OCI-LY7 (cell line): ENCODE measurements at places on chromosomes 3 and 15. TPM values are rescaled to one million over a fixed set of nuclear protein-coding genes. Genes with fewer than 3 reads are reported as not detected.

CCR8 gene
- total RNA-seq = not detected in 2 replicates

ZPLD1 gene
- not detected in 2 replicates for total RNA-seq

ZIC4 gene
- not detected in 2 replicates for total RNA-seq

RBP2 gene
- not detected in 2 replicates for total RNA-seq

SLC12A1 gene
- not detected in 2 replicates for total RNA-seq

GPR160 gene
- total RNA-seq = 115 and 117 TPM in 2 replicates

CACNA2D2 gene
- 0.21 and 0.28 TPM in 2 replicates for total RNA-seq

RIOX2 gene
- total RNA-seq = 32.0 and 32.6 TPM in 2 replicates

PATL2 gene
- total RNA-seq = 8.6 and 8.8 TPM in 2 replicates

MCF2L2 gene
- 8.0 and 8.1 TPM in 2 replicates for total RNA-seq

CAMP gene
- total RNA-seq = 33.6 and 56.8 TPM in 2 replicates

UBR1 gene
- 33.5 and 38.9 TPM in 2 replicates for total RNA-seq

IL17RE gene
- total RNA-seq = 0.53 and 1.1 TPM in 2 replicates

SYNPR gene
- not detected in 2 replicates for total RNA-seq

PTX3 gene
- not detected in 2 replicates for total RNA-seq

DNA sequence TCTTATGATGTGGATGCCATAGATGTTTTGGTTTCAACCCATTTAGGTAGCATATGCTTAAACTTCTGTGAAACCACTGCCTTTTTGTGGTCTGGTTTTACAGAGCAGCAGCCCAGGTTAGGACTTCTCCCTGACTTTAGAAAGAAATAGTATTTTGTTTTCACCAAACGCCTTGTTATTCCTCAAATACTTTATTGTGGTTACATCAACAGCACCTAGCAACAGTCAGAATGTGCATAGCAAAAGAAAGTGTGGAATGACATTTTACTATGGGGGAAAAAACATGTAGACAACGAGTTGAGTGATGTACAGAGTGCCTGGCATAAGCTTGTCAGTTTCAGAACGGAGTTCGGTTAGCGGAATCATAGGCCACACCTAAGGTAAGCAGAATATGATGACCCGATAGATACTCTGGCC, 159.2 kb downstream of the TPRG1 start:
- DNase-seq = no peak

DNA sequence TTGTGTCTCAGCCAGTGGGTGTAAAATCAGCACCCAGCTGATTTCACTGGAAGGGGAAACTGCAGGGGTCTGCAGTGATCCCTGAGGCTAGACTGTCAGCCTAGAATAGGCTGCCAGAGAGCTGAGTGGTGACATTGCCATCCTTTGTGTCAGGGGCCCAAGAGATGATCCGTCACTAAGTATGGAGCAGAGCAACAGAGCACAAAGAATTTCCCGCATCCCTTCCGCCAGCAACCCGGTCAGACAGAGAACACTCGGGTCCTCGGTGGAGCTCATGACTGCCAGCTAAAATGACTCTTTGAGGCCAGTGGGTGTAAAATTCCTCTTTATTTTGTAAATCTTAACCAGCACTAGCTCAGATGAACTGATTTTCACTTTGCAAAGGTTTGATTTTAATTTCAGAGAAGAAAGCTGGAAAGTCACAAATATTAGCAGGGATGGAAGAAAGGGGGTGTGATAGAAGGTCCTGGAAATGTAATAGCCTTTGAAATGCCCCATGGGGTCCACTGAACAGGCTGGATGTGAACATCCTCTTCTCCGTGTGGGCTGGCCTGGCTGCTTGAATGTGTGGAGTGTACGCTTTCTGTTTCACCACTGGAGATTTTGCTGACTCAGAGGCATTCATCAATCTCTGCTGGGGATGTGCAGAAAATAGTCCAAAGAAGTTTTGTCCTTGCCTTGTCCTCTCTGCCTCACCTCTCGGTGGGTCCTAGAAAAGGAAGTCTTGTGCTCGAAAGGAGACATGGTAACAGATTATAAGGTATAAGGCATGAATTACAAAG, 138.8 kb downstream of the SV2B start:
- DNase-seq = no peak

DNA sequence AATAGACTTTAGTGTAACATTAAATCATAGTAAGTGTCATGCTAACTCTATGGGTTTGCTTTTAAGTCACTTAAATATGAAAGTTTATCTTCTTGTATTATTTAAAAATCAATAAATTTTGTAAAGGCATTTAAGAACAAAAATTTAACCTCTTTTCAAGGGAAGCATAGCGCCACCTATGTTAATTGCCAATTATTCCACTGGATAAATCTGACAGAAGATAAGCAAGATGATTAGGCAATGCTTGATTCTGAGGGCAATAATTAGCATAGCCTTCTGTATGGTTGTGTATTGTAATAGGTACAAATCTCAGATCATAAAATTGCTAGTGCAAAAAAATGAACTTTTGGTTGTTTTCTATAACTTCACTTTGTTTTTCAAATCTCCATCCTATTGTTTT, 560.1 kb downstream of the GRM7 start:
- no peak for DNase-seq

DNA sequence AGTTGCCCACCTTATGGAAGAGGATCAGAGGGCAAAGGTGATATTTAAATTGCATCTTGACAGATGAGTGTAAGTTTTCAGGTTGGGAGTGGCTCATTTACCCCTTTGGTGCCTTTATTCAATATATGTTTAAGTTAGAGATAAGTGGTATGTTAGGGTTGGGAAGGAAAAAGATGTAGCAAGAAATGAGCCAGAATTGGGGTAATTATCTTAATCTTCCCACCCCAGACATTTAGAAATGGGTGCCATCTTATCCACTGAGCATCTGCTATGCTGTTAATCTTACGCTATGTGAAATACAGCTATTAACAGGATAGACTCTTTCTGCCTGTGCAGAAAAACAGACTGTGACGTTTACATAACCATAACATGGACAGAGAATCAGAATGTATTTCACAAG, 6.3 kb downstream of the CMTM7 start:
- no peak for DNase-seq

GRCh38 chr3:40985195-40985594, 214.1 kb upstream of the CTNNB1 start:
- DNase-seq = no peak

- DNase-seq = no peak
Observed at GRCh38 chr15:33330931-33331330, 20.2 kb downstream of the RYR3 start.

DNA sequence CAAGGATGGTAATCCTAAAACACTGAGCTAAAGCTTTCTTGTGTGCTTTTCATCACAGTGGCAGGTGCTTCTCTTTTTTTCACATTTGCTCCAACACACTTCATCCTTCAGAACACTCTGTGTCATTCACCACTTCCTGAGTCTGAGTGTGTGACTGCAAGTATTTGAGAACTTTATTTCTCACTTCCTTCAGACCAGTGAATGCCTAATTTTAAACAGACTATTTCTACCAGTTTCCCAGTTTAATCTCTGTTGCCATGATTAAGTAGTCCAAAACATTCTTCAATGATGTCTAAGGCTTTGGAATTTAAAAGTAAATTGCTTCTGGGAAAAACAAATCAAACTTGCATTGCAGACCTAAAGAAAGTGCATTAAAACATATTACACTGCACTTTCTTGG, 541.2 kb downstream of the RBMS3 start:
- no peak for DNase-seq

DNA sequence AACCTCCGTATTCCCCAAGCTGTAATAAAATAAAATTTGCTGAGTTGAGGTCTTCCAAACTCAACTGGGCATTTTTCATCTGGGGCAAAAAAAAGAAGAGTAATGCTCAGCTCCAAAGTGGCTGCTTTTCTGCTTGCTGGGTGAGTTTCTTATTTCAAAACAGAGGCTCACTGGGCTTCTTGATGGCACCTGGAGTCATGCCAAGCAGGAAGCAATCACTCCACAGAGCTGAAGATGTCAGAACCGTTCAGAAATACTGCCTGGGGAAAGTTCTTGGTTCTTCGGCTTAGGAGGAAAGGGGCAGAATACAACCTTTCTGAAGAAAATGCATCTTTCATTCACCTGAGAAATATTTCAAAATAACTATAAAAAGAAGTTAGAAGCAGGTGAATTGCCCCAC, 4.1 kb downstream of the CCR9 start:
- peak; percentile 25 for DNase-seq

GRCh38 chr15:48501208-48501607, 144.3 kb downstream of the FBN1 start:
- DNase-seq = no peak

GRCh38 chr3:173826416-173826815, 428.9 kb downstream of the NLGN1 start:
- DNase-seq = no peak

- peak; percentile 8 for DNase-seq
Observed at GRCh38 chr3:61877359-61878138, 316.2 kb downstream of the PTPRG start.

GRCh38 chr3:39067286-39067685, 15.5 kb downstream of the WDR48 start:
- DNase-seq = no peak

DNA sequence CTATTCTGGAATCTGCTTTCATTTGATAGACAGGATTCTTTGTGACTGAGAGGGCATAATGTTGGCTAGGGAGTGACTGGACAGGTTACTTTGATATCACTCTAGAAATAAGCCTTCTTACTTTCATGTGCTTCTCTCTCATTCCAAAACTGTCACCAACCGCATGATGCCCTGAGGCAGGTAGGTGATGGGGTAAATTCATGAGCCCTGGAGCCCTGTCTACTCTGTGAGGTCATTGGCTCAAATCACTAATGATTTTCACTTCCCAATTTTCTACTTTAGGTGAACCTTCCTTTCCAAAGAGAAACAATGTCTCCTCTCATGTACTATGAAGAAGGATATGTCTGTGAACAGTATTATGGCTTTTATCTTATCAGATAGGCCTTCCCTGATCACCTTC, 596.7 kb downstream of the TUSC7 start:
- no peak for DNase-seq

DNA sequence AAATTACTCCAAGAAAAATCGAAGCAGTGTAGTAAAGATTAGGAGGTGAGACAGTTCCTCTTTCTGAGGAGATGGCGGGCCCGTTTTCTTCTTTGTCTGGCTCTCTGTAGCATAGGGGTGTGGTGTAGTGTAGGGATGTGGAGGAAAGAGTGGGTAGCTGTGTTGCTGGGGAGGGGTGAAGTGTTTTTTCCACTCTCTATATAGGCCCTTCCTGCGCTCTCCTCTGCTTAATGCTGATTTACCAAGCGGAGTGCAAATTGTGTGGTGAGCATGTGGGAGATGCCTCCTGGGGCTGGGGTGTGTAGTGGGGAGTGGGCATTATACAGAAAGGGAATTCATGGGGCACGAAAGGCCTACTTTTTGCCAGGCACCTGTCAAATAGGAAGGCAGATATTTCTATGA, 94.9 kb downstream of the ST6GAL1 start:
- peak; percentile 71 for DNase-seq

- no peak for DNase-seq
Observed at GRCh38 chr15:45328663-45329062, 49.7 kb downstream of the GATM start.

DNA sequence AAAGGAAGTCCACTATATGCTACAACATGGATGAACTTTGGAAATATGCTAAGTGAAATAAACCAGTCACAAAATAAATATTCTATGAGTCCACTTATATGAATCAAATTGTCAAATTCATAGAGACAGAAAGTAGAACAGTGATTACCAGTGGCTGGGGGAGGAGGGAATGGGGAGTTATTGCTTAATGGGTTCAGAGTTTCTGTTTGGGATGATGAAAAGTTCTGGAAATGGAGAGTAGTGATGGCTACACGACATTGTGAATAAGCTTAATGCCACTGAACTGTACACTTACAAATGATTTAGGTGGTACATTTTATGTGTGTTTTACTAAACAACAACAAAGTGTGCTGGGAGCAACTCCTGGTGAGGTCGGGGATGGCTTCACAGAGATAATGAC, 38.1 kb downstream of the HOMER2 start:
- no peak for DNase-seq

- DNase-seq = no peak
Observed at GRCh38 chr3:1979961-1980615, 118.6 kb upstream of the CNTN4 start.

- DNase-seq = no peak
Observed at GRCh38 chr3:98886525-98886924, 15.0 kb downstream of the DCBLD2 start.

DNA sequence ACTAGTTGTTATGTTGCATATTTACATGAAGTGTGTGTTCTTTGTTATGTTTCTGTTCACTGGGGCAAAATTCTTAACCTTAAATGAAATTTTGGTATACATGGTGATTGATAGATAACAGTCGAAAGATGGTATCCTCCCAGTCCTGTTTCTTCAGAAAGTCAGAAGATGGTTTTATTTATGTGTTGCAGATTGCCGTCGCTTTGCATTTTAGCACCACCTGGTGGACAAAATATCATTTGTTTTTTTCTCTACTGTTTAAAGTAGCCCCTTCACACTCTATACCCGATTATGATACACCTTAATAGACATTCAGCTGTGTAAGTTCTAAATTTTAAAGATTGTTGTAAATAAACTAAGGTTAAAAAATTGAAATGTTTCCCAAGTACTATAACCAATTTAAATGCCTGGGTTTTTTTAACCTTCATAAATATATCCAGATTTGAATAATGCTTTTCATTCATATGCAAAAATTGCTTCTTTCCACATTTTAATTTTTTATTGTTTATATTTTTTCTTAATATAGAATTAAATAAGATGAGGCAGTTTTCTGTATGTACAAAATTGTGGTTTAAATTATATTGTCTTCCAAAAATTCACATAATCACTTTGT, 152.2 kb downstream of the ALCAM start:
- DNase-seq = peak; percentile 71

DNA sequence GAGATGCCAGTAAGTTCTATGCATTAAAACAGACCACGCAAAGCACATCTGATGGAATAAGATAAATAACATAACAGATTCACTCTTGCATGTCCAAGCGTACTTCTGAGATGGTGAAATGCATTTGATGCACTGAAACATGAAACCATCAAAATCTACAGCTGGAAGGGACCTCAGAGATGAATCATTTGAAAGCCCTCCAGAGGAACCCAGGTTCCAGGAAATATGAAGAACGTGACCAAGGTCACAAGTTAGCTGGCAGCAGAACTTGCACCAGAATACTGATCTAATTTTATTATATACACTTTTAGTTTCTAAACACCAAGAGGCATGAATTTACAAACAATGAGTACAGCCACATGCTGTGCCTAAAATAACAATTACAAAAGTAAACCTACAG, 957.1 kb downstream of the FHIT start:
- no peak for DNase-seq

DNA sequence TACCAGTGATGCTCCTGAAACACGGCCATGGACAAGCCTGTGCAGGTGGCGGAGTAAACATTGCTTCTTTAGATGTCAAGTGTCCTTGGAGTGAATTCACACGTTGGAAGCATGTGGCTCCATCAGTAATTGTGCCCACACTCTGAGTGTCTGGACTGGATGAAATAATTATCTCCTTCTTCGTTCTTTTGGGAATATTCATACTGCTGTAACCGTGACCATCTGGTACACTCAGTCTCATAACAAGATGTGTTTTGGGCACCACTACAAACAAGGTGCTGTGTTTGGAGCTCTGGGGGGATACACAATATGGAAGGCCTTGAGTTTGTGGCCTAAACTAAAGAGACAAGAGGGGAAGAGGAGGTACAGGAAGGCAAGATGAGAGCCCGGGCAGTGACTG, 165.6 kb downstream of the APBA2 start:
- DNase-seq = no peak

- no peak for DNase-seq
Observed at GRCh38 chr3:37475435-37475834, 301.1 kb upstream of the LRRFIP2 start.
